ENCODE measurements at places on chromosomes 4 and X.
A peak's percentile ranks its signal among the peaks of the same experiment; 100 is the strongest.

DNA sequence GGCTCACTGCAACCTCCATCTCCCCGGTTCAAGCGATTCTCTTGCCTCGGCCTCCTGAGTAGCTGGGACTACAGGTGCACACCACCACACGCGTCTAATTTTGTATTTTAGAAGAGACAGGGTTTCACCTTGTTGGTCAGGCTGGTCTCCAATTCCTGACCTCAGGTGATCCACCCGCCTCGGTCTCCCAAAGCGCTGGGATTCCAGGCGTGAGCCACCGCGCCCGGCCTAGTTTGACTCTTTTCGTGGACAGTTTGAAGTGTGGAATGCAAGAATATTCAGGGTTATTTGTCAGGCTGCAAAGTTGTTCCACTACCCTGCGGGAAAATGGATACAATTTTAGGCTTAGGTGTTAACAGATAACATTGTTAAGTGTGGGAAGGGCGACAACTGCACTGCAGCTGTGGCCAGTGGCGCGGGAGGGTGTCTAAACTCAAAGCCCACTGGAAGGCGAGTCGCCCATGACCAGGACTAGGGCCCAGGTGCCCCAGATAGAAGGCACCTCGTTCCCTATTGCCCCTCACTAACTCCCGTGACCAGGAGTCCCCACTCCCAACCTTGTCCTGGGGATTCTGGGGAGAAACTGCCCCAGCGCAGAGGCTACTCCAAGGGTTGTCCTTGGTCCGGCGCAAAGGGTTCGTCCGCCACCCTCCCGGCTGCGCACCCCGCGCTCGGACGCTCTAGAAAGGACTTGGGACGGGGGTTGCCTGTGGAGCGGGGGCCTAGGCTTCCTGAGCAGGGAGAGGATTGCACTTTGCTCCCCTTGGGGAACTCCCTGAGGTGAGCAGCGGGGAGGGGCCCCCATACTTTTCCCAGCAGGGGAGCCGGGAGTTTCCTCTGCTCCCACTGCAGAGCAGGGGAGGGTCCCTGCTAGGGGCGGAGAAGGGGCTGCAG lies 1.1 kb upstream of the CD99 start:
- DNase-seq: no peak

DNA sequence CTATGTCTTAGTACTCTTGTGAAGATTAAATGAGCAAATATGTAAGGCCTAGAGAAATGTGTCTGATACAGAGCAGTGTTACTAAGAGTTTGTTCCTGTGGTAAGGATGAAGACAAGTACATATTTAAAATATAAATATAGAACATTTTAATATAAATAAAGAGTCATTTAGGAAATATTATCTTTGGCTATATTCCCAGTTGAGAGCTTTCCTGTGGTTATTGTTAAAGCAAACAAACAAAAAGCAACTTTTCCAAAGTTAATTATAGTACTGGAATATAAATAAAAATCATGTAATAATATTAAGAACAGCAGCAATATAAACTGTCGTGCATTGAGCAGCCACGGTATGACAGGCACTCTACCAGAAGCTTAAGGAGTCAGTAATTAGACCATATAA lies 472.5 kb downstream of the INPP4B start:
- no peak for DNase-seq

GRCh38 chrX:51155157-51155556 lies 177.5 kb upstream of the NUDT10 start:
- no peak for DNase-seq

DNA sequence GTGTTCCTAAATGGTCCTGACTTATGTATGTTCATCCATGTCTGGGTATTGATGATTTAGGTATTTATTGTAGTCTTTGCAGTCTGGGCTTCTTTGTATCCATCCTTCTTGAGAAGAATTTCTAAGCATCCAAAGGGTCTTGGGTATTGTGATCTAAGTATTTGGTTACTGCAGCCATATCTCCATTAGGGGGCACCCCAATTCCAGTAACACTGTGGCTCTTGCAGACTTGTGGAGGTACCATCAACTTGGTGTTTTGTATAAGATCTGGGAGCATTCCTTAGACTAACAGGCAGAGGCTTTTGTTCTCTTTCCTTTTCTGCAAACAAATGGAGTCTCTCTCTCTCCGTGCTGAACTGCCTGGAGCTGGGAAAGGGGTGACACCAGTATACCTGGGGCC lies 113.7 kb upstream of the NEXMIF start:
- no peak for DNase-seq

DNA sequence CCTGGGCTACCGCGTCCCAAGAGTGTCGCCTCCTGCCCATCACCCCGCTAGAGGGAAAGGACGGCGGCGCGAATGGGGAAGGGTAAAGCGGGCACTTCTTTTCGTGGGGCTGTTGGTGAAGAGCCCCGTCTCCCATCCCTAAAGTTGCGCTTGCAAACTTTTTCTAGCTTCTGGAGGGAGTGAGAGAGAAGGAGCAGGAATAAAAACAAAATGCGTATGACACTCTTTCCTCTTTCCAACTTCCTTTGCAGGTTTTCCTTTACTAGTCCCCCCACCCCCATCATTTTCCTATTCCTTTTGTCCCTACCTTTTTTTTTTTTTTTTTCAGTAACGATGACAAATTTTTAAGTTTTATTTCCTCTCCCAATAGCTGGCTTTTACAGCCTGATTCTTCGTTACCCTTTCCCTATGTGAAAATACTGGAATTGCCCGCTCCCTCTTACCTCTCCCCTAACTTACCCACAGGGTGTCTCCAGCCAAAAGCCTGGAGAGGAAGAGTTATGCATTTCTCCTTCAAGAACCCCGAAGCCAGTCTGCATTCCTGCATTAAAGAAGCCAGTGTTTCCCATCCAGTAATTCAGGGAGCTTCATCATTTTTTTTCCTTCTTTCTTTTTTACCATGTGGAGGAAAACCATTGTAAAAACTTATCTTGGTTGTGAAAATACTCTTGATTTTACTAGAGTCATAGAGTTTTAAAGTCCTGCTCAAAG lies 613 bp upstream of the ARSJ start:
- no peak for DNase-seq

DNA sequence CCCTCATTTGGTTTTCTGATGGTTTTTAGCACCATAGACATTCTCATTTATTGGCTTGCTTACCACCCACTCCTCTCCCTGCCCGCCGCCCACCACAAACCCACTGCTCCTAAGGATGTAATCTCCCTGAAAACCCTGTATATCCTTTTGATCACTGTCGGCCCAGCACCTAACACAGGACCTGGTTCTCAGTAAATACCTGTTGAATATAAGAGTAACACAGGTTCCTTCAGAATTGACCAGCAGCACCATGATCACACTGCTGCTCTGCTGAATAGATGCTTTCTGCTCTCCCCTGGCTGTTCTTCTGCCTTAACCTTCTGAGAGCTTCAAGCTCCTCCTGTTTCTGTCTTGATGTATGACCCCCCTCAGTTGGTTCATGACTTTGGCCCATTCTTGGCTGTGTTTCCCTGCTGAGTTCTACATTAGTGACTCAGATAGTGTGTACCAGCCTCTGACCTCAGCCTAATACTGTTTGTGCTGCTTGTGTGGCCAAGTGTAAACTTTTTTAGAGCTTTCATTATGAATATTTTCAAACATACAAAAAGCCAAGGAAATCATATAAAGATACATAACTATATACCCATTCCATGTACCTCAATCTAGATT lies 265.3 kb downstream of the FRMPD4 start:
- DNase-seq: no peak

DNA sequence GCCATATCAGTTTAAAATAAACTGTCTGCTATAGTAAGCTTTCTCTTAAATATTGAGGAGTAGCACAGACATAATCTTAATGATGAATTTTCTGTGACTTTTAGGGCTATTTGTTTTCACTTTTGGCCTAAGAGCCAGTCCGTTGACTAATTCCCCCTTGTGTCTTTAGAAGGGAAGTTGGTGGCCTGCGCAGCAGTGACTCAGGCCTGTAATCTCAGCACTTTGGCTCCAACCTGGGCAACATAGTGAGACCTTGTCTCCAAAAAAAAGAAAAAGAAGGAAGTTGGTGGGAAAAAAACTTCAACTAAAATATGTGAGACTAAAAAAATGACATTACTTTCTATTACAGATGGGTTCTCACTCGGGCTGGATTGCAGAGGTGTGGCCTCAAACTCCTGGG lies 3.4 kb downstream of the NCAPG start:
- no peak for DNase-seq

DNA sequence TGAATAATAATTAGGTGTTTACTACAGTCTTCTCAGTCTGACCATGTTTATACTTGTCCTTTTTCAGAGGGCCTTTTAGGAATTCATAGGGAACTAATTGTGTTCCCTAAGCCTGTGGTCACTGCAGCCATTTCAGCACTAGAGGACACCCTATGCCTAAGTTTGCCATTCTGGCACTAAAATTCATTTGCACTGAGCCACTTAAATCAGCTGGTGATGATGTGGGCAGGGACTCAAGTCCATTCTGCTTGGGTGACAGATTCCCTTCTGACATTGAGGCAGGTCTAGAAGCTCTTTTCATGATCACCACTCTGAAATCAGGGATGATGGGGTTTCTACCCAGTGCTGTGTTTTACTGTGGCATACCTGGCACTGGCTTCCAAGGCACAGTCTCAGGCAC lies 1178.9 kb upstream of the DIAPH2 start:
- no peak for DNase-seq

- DNase-seq: no peak
Measured at GRCh38 chrX:124383354-124383753, 37.0 kb downstream of the SH2D1A start.

- peak; percentile 75 for DNase-seq
Measured at GRCh38 chr4:38266616-38267015, 306.4 kb downstream of the PTTG2 start.

DNA sequence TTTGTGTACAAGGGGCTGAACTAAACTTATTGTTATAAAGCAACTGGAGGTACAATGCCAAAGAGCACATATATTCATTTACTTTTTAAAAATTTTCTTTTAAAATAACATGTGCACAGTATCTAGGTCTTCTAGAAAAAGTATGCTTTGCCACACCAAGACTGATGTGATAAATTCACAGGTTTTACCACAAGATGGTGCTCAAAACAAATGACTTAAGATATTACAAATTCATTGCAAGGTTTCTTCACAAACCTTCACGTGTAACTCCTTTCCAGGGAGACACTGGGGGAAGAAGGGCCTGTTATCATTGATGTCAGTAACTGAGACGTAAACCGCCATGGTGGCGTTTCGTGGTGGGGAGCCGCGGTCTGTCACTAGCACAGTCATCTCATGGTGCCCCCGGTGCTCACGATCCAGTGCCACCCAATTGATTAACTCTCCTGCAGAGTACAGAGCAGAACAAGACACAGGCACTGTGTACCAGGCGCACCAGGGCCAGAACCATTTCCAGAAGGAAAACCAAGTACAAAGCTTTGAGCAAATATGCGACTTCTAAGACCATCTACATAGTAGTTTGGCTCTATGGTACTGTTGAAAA lies 162.2 kb downstream of the DCHS2 start:
- no peak for DNase-seq

GRCh38 chr4:137599734-137600133 lies 67.4 kb upstream of the PCDH18 start:
- DNase-seq: no peak

DNA sequence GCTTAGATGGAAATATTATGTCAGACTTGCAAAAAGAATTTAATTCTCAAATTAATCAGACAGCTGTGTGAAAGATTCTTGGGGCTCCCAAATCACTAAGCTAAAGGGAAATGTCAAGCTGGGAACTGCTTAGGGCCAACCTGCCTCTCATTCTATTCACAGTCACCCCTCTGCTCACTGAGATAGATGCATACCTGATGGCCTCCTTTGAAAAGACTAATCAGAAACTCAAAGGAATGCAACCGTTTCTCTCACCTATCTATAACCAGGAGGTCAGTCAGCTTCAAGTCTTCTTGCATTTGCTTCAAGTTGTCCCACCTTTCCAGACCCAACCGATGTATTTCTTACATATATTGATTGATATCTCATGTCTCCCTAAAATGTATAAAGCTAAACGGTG lies 882.7 kb downstream of the CENPC start:
- no peak for DNase-seq

GRCh38 chr4:34492414-34492813 lies 1751.9 kb downstream of the ARAP2 start:
- DNase-seq: no peak

DNA sequence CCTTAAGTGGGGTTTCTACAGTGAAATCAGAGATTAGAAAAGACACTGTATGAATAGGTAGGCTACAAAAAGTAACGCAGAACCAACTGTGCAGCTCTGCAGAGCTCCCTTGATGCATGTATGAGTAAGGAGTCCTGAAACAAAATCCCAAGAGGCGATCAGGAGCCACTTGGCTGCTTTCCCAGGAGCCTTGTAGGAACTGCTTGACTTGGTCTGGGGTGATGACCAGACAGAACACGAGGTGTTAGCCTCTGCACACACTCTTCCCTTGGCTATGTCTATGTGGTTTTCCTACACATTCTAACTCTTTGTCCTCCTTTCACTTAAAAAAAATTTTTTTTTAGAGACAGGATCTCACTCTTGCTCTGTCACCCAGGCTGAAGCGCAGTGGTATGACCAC lies 22.8 kb upstream of the AP1S2 start:
- no peak for DNase-seq

DNA sequence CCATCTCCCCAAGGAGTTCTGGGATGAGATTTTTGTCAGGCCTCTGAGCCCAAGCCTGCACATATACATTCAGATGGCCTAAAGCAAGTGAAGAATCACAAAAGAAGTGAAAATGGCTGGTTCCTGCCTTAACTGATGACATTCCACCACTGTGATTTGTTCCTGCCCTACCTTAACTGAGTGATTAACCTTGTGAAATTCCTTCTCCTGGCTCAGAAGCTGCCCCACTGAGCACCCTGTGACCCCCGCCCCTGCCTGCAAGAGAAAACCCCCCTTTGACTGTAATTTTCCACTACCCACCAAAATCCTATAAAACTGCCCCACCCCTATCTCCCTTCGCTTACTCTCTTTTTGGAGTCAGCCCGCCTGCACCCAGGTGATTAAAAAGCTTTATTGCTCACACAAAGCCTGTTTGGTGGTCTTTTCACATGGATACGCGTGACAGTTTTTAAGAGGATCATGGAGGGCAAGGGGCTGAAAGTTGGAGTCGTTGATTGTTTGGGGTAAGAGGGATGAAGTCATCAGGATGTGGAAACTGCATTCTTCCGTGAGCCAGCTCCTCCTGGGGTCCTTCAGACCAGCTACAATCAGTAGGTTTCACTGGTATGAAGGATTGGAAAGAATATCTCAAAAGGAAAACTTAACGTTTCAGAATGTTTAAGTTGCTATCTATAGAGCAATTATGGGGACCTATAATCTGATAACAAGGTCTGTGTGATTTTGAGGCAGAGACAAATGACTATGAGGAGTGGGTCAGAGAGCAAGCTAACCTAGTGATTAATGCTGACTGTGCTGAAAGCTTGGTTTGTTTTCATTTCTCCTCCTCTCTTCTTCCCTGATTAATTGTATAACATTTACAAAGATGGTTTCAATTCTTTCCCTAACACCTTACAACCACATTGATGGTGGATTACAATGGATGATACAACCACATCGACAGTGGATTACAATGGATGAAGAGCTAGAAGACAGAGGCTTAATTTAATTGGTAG lies 28.6 kb upstream of the MAGEA11 start:
- no peak for DNase-seq

GRCh38 chr4:20268028-20268427 lies 16.3 kb downstream of the SLIT2 start:
- no peak for DNase-seq
